ENCODE measurements at places on chromosomes 7 and 10.

DNA sequence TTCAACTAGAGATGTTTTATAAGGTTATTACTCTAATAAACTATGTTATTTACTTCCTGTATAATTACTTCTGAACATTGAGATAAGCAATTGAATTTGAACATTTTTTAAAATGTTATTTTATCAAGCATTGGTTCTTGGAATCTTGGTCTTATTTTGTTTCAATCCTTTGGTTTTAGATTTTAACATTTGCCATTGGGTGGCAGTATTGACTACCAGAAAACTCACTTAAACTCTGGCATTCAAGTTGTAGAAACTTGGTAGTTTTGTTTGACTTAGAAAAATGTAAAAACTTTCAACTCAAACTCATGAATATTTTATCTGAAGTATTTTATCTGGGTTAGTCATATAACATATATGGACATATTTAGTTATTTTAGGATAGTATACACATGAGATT, 48.1 kb downstream of the ATRNL1 start:
- no peak for DNase-seq

DNA sequence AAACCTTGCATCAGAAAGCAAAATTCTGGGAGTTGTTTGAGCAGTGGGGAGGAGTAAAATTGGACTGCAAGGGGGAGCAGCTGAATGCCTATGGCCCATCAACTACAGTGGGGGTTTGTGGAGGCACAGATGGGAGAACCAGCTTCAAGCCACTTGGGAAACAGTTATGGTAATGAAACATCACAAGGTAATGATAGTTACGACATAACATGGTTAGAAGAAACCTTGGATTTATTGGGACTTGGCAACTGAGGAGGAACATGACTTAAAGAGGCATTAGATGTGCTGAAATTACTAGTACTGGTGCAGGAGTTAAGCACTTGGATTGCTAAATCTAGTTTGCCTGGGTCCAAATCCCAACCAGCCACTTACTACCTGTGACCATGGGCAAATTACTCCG, 868.4 kb downstream of the KCNMA1 start:
- DNase-seq: no peak

- DNase-seq: no peak
Observed at GRCh38 chr7:82017334-82017943, 247.6 kb upstream of the HGF start.

DNA sequence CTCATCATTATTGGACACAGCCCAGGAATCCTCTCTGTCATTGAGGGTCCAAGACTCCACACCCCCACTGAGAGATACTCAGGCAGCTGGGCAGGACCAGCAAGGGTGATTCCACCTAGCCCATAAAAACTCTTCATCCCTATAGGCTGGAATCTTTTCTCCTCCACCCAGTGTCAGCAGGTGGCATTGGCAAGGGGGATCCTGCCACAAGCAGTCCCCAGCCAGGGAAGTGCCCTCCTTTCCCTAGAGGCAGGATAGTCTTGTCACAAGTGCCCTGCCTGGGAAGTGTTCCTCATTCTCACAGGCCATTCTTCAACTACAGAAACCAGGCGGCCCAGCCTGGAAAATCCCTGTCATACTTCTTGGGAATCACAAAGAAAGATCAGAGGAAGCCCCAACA, 533.6 kb downstream of the GRID1 start:
- no peak for DNase-seq

GRCh38 chr10:119652361-119652730, 1.2 kb downstream of the BAG3 start:
- no peak for DNase-seq

DNA sequence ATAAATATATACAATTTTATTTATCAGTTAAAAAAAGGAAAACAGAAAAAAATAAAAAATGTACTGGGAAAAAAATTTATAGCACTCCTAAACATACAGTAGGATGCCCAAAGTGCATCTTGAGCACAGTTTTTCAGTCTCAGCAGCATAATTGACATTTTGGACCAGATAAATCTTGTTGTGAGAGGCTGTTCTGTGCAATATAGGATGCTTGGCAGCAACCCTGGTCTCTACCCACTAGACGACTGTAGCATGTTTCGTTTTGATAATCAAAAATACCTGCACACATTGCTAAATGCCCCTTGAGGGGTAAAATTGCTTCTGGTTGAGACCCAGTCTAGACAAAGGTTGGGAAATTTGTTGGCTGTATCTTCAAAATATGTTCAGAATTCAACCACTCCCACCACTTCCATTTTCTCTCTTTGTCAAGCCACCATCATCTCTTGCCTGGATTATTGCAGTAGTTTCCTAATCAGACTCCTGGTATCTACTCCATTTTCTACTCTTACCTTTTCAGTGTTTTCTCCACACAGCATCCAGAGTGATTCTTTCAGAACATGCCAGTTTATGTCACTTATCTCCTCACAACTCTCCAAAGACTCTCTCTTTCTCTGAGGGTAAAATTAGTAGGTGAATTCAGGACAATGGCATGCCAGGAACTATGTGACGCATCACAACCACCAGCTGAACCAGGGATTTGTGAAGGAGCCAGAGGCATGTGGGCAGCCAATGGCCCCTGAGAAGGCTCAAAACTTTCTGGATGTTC, 91.4 kb downstream of the GPR85 start:
- DNase-seq: no peak
